ENCODE measurements at places on chromosomes 2 and 18.

DNA sequence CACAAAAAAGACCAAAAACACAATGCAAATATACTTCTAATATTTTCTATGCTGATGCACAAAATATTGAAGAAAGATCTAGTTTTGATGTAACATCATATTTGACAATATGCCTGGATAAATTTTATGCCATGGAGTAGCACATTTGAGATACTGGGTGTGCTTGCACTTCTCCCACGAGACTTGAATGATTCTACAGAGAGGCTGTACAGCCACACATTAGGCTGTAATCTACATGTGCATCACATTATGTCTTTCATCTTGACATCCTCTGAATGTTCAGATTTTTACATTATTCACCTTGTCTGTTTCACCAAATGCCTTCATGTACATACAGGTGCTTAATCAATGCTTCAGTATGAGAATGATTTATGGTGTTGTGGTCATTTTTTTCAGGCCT lies 756.4 kb upstream of the CDH7 start:
- no peak for DNase-seq

- no peak for DNase-seq
Observed at GRCh38 chr18:45248240-45248903, 366.9 kb upstream of the SLC14A2 start.

- DNase-seq: no peak
Observed at GRCh38 chr18:52435301-52435700, 95.3 kb downstream of the DCC start.

- DNase-seq: no peak
Observed at GRCh38 chr2:86695053-86695691, 24.9 kb upstream of the RMND5A start.

- DNase-seq: peak; percentile 89
Observed at GRCh38 chr2:218262631-218263586, 2.1 kb downstream of the GPBAR1 start.

DNA sequence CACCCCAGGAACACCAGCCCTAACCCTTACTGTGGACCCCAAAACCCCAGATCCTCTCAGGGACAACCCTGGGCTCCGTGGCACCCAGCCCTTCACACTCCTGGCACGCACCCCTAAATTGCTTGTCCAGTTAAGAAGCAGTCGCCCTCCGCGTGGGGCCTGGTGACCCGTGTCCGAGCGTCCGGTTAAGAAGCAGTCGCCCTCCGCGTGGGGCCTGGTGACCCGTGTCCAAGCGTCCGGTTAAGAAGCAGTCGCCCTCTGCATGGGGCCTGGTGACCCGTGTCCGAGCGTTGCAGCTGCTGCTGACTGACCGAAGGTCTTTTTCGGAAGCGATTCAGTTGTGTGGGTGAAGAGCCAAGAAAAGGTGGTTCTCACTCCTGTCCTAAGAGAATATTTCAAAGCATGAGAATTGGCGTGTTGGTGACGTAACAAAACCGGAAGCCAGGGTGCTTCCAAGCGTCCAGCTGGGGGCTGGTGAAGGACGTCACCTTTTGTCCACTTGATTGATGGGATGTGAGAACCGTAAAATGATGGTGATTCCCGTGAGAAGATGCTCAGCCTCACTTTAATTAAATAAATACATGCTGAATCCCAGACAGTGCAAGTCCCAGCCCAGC lies 70.5 kb downstream of the KCNG2 start:
- DNase-seq: peak; percentile 86

DNA sequence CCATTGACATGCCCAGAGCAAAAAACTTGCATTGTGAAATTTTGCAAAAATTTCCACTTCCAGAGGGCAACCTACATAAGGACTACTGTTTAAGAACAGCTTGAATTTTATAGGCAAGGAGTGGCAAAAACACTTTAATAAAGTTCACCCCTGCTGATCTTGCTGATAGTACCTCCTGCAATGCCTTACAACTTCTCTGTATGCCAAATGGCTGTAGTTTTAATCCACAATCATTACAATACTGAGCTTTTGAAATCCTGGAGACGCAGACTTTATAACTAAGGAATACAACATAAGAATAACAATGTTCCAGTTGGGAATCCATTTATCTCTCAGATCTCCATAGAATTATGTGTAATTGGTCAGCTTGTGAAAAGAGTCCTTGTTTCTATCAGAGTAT lies 247.5 kb downstream of the KCNJ3 start:
- no peak for DNase-seq

Data from mesenteric fat pad (tissue), 1 donor.